IPS DF 6.9 (cell line): ENCODE measurements at places on chromosomes 4 and X.

DNA sequence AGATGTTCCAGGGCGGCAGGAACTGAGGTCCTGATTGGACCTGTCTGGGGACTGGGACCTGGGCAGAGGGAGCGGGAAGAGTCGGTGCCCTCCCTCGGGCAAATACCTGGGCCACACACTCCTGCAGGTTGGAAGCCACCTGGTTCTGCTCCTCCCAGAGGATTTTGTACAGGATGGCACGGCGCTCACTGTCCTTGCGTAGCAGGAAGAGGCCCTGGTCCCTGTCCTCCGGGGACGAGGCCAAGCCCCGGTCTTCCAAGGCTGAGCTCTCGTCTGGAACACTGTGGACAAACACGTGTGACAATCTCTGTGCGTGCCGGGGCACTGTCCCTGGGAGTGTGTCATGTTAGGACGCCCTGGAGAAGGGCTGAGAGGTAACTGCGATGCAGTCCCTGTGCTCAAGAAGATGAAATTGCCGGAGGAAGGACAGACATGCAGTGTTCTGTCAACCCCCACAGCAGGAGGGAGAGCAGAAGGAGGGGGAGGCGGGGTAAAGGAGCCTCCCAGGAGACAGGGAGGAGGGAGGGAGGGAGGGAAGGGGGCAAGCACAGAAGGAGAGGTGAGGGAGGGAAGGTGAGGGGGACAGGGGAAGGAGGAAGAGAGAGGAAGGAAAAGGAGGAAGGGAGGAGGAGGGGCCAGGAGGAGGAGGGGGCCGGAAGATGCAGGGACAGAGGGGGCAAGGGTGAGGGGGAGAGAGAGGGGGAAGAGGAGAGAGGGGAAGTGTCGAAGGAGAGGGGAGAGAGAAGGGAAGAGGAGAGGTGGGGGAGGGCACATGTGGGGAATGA lies 29.0 kb downstream of the PDHA1 start:
- no peak for DNase-seq

DNA sequence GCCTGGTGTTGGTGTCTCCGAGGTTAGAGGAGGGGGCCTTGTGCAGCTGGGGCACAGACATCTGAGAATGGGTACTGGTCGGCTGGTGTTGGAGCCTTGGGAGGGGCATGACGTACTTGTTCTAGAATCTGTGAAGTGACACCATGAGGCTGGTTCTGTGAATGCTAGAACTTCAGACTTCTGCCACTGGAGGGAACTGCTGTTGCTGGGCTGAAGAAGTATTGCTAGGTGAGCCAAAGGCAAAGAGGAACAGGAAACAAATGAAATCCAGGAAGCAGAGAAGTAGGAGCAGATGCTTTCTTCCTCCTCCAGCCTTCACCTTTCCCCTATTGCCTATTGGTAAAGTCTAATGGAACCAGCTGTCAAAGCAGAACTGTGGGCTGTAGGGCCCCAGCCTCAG lies 120.9 kb upstream of the DDIT4L start:
- DNase-seq, result peak; percentile 9

GRCh38 chr4:150743564-150744342 lies 161.8 kb downstream of the MAB21L2 start:
- DNase-seq, result no peak

DNA sequence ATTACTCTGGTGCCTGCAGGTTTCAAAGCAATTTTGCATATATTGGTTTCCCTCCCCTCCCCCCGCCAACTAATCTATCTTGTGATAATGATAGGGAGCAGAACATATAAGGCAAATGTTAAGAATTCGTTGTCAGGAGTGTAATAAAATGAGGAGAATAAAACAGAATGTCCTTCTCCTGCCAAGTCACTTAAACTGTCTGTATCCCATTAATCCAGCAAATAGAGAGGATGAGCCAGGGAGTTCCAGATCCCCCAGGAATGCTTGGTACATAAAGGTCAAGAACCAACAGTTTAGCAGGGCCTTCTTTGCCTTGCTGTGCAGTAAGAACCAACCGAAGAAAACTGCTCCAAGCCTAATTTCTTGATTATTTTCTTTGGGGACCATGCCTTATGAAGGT lies 141.4 kb downstream of the AMELX start:
- no peak for DNase-seq

DNA sequence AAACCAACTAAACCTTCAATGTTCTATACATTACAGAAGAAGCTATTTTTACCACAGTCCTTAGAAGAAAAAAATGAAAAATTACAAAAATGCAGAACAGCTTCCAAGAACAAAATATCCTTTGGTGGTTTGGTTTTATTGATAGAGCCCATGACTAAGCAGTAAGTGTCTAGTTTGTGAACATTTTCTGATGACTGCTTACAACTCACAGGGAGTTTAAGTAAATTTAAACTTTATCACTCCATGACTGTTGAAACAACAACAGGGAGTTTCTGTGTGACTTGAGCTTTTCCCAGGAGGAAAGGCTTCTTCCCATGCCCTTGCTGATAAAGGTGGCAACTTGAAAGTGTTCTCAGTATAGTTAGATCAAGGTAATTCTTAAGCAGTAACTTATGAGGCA lies 2.9 kb downstream of the PF4 start:
- no peak for DNase-seq

- no peak for DNase-seq
These were observed 33.4 kb downstream of the GRXCR1 start for GRCh38 chr4:42925921-42926320.

DNA sequence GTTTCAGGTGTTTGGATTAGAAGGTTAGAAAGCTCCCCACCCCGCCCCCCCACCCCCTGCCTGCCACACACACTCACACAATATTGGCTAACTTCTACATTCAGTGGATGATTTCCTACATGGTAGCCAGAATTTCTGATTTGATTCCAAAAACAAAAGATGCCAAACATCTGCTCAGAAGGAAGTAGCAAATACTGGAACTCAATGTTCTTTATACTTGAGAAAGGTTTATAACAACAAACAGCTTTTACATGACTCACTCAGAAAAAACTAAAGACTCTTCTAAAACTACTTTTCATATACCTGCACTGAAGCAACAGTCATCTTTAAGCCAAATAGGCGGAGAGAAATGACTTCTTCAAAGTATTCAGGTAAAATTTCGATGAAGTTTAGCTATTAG lies 750.5 kb upstream of the POU3F4 start:
- no peak for DNase-seq

- DNase-seq, result no peak
These were observed 972.7 kb upstream of the AGA start for GRCh38 chr4:178414881-178415446.

GRCh38 chr4:88257726-88258125 lies 26.6 kb downstream of the PPM1K start:
- DNase-seq, result no peak

- DNase-seq, result no peak
These were observed 10.3 kb upstream of the RAB33B start for GRCh38 chr4:139443661-139444060.

DNA sequence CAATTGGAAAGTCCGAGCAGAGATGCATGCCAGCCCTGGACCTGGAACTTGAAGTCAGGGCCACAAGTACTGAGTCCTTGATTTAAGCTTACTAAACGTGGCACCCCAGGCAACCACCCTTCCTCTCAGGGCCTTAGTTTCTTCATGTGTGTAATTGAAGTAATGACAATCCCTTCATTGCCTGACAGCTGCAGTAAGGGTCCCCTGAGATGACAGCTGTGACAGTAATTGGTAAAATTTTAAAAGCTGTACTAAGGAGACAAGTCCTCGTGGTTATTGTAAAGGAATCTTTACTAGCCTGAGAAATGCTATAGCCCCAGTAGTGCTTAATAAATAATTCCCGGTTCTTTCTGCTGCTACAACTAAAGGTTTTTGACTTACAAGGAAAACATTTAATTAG lies 175.1 kb upstream of the RADX start:
- no peak for DNase-seq

DNA sequence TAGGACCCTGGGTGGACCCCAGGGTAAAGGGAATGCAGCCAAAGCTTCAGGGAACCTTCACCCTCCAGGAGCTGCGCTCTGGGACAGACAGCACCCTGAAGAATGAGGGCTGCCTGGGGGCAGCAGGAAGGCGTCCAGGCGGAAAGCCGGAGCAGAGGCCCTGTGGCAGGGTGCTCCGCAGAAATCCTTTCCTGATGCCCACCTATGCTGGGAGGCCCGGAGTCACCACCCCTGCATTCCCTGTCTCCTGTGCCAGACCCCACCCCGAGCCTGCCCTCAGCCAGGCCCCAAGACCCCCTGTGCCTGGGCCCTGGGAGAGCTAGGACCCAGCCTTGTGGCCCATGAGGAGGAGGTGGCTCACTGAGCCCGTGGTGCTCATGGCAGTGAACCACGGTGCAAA lies 1.3 kb upstream of the DGKQ start:
- DNase-seq, result no peak

DNA sequence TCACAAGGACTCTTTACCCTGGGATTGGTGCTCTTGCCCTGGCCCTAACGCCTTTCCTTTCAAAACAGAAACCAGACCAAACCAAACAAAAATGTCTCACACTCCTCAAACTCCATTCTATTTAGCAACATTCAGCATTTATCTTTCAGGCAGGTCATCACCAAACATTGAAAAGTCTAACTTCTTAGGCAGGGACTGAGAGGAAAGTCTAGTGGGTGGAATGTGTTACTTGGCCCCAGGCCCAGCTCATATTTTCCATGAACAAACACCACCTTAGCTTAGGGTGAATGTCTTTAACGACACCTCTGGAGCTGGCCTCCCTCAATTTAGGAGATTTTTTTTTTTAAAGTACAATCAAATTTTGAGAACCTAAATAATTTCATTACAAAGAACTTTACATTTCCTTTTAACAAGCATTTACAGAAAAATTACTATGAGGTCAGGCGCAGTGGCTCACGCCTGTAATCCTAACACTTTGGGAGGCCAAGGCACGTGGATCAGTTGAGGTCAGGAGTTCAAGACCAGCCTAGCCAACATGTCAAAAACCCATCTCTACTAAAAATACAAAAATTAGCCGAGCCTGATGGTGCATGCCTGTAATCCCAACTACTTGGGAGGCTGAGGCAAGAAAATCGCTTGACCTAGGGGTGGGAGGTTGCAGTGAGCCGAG lies 10.2 kb upstream of the N4BP2 start:
- no peak for DNase-seq
